ENCODE measurements at places on chromosomes 6 and 20.

GRCh38 chr6:140202964-140203515 lies 828.6 kb upstream of the CITED2 start:
- DNase-seq, result no peak

GRCh38 chr6:106098383-106099234 lies 12.5 kb downstream of the PRDM1 start:
- peak; percentile 86 for DNase-seq

DNA sequence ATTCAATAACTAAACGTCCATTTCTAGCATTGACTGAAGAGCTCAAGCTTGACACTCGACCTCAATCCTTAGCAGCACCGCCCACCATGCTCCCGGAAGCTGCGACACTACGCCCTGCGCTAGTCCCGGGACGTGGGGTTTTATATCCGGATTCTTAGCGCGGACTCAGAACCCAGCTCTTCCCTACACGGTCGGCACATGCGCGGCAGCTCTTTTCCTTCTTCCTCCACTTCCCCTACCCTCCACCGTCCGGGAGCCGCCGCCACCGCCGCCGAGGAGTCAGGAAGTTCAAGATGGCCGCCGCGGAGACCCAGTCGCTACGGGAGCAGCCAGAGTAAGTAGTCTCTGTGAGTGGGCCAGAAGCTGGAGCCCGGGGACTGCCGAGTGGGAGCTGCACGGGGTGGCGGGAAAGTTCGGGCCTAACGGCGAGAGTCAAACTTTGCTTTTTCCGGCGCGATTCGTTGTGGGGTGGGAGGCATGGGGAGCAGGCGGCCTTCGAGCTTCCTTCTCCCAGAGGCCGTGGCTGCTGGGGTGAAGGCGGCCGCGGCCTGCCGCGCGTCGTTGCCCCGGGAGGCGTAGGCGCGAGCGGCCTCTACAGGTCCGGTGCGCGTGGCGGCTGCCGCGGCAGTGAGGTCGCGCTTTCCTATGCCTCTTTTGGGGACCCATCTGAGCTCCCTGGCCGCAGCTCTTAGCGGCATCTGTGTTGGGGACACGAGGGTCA lies 57.6 kb downstream of the FAM217A start:
- peak; percentile 96 for DNase-seq

DNA sequence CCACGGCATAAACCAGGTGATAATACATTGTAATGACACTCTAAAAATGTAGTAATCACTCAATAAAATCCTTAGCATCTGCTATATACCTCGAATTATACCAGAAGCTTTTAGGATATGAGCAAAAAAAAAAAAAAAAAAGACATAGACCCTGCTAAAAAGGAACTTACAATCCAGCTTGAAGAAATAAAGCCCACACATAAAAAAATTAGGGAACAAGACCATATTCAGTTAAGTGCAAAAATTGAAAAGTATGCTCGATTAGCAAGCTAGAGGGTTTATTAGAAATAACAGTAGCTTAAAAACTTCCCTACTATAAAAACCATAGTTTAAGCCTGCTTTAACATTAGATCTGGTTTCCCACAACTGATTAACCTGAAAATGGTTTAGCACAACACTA lies 135.6 kb downstream of the GMPR start:
- DNase-seq, result no peak

DNA sequence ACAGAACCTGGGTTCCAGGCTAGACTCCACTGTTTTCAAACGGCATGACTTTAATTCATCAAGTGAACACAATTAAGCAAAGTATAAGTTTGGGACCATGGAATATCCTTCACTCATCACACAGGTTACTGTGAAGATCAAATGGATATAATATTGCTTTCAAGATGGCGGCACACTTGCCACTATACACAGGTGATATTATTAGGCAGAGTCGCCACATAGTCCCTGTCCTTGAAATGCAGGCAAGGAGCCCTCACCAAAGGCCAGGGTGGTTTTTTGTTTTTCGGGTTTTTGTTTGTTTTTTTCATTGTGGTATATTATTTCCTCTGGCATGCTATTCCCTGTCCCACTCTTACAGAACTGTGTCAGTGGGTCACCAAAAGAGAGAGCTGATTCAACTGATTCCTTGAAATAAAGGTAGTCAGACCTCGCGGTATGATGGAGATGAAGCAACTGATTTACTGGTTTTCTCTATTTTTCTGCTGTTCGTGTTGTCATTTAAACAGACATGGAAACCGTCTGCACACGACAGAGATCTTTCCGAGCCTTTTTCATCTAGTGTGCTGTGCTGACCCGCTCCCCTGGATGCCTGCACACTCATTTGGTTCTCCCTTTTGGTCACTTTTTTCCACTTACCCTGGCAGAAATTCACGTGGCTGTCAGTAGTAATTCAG lies 29.7 kb downstream of the MYB start:
- no peak for DNase-seq

DNA sequence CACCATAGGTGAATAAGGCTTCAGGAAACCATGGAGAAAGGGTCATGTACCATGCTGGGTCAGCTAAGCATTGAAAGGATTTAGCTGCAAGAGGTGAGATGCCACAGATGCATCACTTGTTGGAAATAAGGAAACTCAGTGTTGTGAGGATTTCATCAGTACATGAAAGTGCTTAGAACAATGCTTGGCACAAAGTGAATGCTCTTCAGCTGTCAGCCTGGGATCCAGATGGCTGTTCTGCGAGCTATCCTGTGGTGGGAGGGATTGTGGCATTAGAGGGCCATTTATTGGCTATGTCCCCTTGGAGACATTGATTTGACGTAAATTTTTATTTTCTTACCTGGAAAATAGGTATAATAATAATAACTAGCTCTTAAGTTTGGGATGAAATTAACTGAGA lies 53.0 kb downstream of the ELOVL2 start:
- DNase-seq, result no peak

GRCh38 chr6:46160102-46160501 lies 10.7 kb downstream of the ENPP5 start:
- DNase-seq, result no peak

DNA sequence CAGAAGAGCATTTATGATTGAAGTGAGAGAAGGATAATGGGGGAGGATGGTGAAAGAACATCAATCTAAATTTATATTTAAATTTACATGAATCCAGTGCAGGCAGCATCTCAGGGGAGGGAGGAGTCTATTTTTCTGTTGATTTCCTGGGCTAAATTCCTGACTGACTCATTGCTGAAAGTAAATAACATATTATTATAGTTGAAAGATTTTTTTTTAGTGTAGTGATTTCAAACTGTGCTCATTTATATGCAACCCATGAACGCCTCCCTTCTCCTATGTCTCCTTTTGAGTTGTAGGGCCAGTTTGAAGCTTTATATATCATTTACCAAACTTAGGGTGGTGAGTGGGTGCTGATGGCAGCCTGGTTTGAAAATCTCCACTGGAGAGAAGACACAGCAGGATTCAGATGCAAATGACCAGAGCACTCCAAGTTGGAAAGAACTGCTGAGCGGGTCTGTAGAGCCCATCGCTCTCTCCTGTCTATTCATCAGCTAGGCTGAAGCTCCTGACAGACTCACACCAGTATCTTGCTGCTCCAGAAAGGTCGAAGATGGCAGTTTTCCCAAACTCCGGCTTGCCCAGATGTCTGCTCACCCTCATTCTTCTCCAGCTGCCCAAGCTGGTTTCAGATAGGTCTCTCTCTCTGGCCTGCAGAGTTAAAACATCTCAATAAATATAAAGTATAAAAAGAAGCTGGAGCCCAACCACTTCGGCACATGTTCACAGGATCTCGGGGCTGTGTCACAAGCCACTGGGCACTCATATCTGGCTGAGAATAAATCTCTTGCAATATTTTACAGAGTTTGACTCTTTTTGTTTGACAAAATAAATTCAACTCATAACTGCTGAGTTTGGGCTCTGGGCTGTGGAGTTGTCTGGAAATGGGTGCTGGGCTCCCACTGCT lies 18.3 kb downstream of the BTN2A1 start:
- DNase-seq, result no peak

DNA sequence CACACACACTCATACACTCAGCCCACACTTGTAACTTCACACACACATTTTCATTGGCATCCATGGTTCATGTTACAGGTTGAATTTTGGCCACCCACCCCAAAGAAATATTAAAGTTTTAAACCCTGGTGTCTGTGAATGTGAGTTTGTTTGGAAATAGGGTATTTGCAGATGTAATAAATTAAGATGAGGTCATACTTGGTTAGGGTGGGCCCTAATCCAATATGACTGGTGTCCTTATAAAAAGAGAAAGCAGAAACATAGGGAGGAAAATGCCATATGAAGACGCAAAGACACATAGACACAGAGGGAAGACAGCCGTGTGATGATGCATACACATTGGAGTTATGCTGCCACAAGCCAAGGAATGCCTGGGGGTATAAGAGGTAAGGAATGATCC lies 39.7 kb upstream of the HDDC2 start:
- no peak for DNase-seq

GRCh38 chr6:6515691-6516607 lies 72.6 kb upstream of the LY86 start:
- no peak for DNase-seq

DNA sequence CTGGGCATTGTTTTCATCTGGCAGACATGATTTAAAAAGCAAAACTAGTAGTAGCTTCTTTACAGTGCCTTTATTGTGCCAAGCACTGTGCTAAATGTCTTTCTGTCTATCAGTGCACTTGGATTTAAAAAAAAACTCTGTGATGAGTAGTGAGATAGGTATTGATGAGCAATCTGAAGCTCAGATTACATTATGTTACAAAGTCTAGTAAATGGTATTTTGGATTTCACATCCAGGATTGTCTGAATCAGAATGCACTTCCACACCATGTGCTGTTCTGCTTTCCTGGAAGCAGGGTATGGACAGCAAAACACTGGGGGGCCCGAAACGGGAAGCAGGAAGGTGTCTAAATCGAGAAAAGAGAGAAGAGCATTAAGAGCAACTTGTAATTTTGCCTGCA lies 103.4 kb upstream of the CCN2 start:
- no peak for DNase-seq

DNA sequence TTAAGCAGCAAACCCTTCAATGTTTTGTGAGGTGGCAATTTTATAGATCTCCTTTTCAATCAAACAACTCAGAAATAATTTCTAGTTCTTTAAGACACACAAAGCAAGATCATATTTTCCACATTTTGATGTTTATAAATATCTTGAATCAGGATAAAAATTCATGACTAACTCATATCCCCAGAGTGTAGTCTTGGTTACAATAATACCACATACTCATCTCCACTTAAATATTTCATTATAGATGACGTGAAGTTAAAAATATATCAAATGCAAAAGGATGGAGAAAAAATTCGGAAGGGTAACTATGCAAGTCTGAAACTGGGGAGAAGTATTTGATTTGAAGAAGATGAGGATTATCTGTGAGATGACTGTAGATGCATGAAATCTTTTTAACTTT lies 59.8 kb upstream of the HIVEP1 start:
- DNase-seq, result no peak

GRCh38 chr6:121439926-121440325 lies 4.5 kb downstream of the GJA1 start:
- DNase-seq, result no peak

GRCh38 chr6:17032590-17032987 lies 69.3 kb upstream of the STMND1 start:
- DNase-seq, result no peak

DNA sequence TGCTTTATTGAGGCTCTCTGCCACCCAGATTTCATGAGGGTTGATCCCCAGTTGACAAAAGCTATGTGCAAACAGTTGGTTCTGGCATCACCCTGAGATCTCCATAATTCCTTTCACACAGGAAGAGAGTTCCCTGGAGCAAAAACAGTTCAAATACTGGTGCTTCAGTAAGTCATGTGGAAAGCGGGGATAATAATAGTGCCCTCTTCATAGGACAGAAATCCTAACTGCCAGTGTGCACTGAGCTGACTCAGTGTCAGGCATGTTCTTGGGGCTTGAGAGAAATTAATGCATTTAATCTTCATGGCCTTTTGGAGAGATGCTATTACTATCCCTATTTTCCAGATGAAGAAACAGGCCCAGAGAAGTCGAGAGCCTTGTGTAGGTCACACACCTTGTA lies 7.9 kb upstream of the SLC52A3 start:
- DNase-seq, result no peak

GRCh38 chr6:10429638-10430427 lies 15.0 kb upstream of the TFAP2A start:
- DNase-seq, result no peak

DNA sequence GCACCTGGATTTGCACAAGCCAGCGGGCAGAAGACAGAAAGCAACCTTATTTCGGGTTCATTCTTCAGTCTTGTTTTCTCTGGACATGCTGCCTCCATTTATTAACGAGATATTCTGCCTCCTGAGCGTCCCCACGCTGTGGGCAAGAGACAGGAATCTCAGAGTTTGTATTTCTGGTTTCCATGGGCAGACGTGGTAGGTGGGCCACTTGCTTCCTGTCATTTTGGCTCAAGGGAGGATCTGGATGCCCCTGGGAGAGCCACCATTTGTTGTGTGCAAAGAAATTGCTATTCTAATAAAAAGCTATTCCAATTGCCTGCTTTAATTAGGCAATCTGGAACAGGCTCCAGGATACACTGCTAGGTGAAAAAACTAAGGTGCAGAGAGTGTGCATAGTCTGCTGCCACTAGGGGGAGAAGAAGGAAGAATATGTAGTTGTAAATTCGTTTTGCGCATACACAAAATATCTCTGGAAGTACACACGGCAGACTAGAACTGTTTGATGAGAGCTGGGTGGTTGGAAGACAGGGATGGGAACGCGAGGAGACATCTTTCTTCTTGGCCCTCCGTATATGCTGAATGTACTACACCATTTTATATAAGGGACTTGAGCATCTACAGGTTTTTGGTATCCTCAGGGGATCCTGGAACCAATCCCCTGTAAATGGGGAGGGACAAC lies 30.1 kb upstream of the SLC16A10 start:
- peak; percentile 21 for DNase-seq

- DNase-seq, result no peak
Observed at GRCh38 chr6:170032706-170033309, 258.1 kb downstream of the DLL1 start.

GRCh38 chr20:62321521-62321948 lies 18.7 kb downstream of the ADRM1 start:
- DNase-seq, result no peak

DNA sequence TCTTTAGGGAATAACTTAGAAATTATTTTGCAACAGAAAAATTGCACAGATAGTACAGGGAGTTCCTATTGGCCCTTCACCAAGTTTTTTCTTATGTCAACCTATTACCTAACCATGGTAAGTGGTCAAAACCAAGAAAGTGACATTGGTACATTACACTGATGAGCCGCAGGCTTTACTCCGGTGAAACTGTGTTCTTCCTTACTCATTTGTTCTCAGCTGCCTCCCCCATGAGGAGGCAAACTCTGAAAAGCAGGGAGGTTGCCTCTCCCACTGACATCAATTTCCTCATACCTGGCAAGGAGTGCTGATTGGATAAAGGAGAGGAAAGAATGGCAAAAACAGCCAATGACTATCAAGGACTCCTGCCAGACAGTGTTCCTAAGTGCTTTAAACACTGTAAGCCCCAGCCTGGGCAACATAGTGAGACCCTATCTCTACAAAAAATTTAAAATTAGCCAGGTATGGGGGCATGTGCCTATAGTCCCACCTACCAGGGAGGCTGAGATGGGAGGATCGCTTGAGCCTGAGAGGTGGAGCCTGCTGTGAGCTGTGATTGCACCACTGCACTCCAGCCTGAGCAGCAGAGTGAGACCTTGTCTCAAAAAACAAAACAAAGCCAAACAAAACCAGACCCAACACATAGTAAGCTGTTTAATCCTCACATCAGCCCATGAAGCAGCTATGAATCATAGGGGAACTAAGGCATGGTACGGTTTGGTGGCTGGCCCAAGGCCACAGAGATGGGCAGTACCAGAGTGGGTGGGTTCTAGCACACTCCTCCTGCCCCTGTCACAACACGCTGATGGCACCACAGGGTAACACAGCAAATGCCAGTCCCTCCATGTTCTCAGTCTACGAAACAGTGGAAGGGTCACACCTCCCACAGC lies 24.7 kb downstream of the C20orf203 start:
- DNase-seq, result no peak

- no peak for DNase-seq
Observed at GRCh38 chr6:169145496-169145895, 108.2 kb downstream of the THBS2 start.

All from transverse colon (tissue), 4 donors.